Activated T-helper 2 cell treated with anti-CD3 and anti-CD28 coated beads, Interferon-gamma antibody, Interleukin-2, Interleukin-4, amounts not matched to agents 10 μg/mL and 5 μg/mL and 100 μg/mL, durations not matched to agents 14 hours and 24 hours and 36 hours (primary cell): ENCODE measurements at places on chromosomes 3 and 15.

DNA sequence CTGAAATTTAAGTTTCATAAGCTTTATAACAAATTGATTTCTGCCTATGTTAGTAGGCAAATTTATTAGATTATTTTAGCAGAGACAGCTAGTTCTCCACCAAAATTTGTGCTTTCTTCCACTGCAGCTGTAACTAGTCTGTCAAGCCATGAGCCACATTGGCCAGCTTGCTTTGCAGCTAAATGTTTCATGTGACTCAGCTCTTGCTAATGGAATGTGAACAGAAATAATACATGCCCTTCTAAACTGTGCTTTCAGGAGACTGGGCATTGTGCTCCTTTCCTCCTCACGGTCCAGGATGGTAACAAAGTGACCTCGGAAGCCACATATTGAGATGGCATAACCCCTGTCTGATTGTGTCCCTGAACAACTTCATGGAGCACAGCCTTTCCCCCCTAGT, 51.3 kb upstream of the KPNA4 start:
- DNase-seq, result no peak

DNA sequence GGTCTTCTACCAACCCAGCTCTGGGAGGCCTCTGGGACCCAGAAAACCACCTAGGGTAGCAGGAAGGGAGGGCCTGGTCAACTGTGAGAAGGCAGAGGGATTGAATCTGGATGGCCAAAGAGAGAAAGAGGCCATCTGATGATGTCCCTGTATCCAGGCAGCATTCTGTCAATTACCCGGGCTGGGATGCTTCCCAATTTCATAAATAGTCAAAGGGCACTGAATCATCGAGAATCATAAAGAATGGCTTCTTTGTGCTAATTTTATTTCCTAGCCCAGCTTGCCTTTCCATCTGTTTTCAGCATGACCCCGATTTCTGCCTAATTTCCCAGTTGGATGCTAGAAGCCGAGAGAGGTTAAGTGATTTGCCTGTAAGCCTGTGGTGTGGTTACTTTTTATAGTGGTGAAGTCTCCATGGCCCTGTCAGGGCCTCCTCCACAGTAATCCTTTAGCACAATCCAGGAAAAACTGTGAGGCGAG, 129.2 kb downstream of the FAM43A start:
- no peak for DNase-seq

DNA sequence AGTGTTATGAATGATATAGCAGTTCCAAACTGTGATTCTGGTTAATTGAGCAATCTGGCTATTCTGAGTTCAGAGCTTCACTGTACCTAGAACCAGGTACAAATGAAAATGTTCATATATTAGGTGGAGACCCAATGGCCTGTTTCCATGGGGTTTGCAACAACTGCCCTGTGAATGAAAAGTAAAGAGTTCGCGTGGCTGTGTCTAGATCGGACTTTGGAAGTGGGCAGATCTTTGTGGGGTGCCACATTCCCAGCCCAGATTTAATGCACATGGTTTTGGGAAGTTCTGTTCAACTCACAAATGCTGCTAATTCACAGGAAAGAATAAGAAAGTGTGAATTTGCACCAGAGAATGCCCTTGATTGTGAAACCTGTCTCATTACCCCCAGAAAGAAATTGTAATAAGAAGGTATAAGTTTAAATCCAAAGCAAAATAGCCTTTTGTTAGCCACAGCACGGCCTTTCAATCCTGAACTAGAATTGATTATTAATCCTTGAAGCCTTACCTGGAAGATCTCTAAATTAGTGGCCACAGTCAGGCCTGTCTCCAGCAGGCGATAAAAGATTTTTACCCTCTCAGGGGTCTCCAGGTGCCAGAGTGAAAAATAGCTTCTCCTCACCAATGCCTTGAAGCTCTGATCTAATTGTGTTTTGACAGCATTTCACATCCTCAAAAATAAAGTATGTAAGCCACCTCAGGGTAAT, 22.6 kb downstream of the WHAMM start:
- DNase-seq, result no peak

DNA sequence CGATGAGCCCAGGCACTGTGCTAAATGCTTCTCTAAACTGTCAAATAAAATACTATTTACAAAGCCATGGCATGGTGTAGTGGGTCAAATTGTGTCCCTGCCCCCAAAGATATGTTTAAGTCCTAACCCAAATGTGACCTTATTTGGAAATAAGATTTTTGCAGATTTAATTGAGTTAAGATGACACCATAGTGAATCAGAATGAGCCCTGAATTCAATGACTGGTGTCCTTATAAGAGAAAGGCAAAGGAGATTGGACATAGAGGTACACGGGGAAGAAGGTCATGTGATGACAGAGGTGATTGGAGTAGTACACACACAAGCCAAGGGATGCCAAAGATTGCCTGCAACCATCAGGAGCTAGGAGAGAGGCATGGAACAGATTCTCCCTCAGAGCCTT, 121.6 kb upstream of the VEPH1 start:
- DNase-seq, result no peak

DNA sequence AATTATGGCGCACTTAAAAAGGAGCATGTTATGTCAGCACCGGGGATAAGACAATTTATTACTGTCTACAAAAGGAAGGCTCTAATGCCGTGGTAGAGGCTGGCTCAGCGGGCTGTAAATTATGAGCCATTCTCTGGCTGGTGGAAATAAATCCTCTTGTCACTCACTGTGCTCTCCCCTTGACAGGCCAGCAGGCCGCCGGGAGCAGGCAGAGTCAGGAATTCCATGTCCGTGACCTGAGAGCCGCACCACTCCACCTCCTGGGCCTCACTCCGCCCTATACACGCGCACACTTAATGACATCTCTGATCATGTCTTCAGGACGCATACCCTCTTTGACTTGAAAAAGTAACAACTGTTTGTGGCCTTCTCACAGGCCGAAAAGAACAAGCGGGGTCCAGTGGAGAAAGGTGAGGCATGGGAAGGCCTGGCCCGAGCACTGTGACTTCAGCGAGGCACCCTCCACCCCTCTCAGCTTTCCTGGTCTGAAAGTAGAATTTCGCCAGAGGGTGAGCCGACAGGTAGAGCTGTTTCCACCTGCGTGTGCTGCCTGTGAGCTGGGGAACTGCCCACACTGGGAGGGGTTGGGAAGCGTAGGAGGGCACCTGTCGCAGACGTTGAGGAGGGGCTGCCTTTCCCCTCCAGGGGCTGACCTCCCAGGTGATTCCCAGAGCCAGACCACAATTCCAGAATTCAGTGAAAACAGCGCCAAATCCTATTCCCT, 13.2 kb upstream of the PCSK6 start:
- no peak for DNase-seq

GRCh38 chr3:58323529-58324390, 8.9 kb upstream of the PXK start:
- no peak for DNase-seq

DNA sequence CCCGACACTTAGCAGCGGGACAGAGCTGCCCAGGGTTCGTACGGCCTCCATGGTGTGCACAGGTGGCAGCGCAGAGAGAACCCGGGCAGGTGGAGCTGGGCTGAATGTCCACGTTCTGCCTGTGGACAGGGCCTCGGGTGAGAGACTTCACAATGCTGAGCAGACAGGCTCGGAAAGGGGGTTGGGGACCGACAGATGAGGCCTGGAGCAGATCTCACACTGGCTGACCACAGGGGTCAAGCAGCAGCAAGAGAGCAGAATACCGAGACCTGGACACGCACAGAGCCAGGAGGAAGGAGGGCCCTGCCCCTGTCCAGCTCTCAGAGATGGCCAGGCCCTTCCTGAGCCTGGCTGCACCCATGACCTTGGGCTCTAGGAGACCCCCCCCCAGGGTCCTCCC, 83.0 kb downstream of the VGLL4 start:
- no peak for DNase-seq

- DNase-seq, result no peak
Observed at GRCh38 chr3:65901226-65901625, 137.5 kb downstream of the MAGI1 start.

- DNase-seq, result no peak
Observed at GRCh38 chr3:178137831-178138230, 398.4 kb upstream of the KCNMB2 start.

GRCh38 chr3:171879472-171879871, 36.3 kb downstream of the TMEM212 start:
- DNase-seq, result no peak

DNA sequence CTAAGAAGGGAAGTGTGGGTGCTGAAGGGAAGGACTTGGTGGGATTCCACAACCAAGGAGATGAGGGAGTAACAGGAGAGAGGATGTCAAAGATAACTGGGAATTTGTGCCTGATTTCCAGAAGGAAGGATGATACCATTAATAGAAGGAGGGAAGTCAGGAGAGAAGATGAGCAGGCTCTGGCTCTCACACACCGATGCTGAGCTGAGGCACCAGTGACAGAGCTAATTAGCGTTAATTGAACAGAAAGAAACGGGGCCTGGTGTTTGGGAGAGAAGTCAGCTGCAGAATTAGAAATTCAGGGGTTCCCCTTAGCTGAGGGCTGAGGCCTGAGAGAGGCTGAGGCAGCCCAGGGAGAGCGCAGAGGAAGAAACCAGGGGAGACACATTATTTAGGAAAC, 11.9 kb upstream of the PDIA5 start:
- DNase-seq, result no peak

DNA sequence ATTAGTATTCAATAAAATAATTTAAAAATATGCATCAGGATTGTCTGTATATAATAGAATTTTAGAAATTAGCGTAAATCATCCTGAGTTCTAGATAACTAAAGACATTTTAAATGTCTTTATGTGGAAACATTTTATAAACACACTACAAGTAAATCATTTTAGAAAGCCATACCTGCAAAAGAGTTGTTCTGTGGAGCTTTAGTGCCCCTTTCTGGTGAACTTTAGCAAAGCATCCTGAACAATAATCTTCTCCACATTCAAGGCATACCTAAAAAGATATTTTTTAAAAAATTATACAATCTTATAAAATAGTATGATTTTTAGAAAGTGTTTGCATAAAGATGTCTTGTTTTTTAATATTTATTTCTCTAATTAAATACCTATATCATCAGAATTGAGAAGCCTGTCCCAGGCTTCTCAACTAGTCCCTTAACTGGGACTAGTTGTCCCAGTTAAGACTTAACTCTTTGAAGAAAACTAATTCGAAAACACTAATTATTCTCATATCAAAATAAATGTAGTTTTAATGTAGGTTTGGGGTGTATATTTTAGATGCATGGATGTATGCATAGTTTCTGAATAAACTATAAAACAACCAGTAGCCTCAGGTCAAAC, 29.7 kb downstream of the ZBBX start:
- DNase-seq, result no peak

GRCh38 chr15:67048281-67049279, 16.8 kb upstream of the SMAD3 start:
- no peak for DNase-seq

DNA sequence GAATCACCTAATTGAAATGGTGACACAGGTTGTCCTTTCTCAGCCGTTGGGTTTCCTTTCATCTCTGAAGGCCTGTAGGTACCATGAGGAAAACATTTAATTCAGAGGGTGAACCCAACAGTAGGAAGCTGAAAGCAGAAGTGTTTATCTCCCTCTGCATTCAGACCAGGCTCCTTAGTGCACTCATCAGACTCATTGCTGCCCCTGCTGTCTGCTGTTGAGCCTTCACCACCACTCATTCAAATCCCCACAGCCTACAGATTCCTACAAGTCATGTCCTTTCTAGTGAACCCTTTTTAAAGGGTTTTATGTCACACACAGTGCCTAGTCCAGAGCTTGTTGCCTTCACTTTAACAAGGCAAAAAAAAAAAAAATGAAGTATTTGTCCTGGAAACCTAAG, 13.4 kb downstream of the WDR48 start:
- no peak for DNase-seq
